ENCODE measurements at places on chromosomes 13 and 19.

GRCh38 chr19:55576746-55577145, 3.9 kb downstream of the ZNF579 start:
- DNase-seq = no peak

- DNase-seq = no peak
These were observed 77.4 kb upstream of the ABCC4 start for GRCh38 chr13:95378603-95379002.

DNA sequence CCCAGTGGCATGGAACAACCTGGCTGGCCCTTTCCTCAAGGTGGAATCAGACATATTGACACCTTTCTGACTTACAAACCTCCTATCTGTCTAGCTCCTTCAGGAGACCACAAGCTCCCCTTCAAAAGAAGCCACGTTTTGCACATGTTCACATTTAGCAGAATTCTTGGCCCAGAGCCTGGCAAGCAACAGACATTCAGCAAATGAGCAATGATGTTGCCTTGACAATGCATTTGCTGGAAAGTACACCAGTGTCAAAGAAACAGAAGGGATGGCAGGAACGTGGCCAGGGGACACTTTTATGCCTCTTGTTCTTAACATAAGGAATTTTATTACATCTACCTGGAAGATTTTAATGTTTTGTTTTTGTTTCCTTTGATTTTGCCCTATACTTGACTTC, 85.5 kb upstream of the FGF14 start:
- DNase-seq = no peak

- DNase-seq = peak; percentile 41
These were observed 9.7 kb upstream of the USE1 start for GRCh38 chr19:17205237-17206140.

DNA sequence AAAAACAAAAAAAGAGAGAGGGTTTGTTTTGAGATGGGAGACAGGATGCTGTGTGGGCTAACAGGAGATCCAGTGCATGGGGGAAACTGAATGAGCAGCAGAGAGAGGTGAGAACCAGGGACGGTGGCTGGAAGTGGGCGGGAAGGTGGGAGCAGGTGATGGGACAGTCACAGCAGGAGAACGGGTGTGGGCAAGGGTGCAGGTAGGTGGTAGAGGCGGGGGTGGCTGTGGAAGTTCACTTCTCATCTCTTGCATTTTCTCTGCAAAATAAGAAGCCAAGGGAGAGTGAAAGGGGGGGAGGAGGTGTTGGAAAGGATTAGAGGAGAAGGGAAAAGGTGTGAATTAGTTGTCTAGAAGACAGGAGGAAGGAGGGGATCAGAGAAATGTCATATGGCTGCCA, 21.9 kb downstream of the FBXO17 start:
- no peak for DNase-seq

GRCh38 chr13:35599384-35599783, 122.9 kb upstream of the MAB21L1 start:
- DNase-seq = peak; percentile 48

DNA sequence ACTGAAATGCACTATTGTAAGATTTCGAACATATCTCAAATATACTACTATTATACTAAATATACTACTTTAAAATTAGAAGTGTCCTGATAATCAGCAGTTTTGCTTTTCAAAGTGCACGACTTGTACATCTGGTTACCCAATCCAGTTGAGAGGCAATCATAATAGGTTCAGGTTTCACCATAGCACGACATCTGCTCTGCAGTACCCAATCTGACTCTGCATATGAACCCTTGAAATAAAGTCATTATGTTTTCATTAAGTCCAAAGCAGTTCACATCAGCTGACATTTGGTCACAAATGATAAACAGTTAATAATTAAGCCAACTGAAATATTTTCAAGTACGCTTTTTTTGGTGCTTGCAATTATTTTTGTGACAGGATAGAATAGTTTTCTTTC, 90.6 kb downstream of the PCDH9 start:
- DNase-seq = no peak

DNA sequence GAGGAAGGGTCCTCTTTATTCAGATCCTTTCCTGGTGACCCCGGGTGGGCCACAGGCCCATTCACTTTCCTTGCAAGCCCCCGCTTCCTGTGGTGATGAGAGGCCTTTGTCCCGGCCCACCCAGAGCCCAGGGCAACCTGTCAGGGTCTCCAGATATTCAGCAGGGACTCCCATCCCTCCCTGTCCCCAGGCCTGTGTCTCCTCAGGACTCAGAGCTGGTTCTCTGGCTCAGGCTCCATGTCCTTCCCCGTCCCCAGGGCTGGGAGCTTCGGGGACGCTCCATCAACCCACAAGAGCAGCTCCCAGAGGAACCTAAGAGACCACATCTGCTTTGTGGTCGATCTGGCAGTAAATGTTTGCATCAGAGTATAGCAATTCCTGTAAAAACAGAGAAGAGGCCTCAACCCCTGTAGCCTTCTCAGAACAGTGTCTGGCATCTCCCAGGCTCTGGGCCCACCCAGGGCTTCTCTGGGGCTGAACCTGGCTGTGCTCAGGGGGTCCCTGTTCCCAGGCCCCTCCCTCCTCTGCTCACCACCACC, 7.8 kb downstream of the CEACAM4 start:
- peak; percentile 93 for DNase-seq

DNA sequence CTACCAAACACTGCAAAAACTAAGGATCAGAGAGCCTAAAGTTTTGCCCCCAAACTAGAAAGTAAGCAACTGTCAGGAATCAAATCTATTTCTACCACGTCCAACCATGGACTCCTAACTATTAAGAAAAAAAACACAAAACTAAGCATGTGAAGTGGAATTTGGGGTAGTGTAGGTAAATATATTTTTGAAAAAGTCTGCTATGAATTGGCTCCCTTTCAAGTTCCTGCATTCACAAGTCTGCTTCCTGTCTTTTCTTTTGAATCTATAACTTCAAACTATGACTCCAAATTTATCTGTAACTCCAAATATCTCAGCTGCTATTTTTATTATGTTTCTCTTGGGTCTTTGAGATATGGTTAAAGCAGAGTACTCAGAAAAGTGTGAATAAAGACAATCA, 47.0 kb downstream of the PCDH9 start:
- no peak for DNase-seq

DNA sequence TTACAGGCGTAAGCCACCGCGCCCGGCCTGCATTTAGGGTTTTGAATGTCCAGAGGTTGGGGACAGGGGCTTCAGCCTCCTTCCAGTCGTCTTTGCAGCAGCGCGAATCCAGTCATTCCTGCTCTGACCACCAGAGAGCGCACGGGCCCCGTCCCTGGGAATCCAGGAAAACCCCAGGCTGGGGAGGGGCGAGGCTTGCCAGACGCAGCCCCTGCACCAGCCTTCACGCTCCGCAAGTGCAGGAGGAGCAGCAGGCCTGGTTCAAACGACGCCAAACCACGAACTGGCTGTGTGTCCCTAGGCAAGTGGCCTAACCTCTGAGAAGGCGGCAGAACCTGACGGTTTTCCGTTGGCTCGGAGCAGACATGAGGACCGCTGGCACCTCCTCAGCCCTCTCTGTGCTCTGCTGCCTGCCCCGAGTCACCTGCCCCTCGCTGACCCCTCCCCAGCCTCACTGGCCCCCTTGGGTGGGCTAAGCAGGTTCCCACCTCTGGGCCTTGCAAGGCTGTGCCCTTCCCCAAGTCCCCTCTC, 2.0 kb upstream of the RNF126 start:
- peak; percentile 70 for DNase-seq

GRCh38 chr19:18649371-18650020, 12.7 kb downstream of the KLHL26 start:
- DNase-seq = peak; percentile 33

- peak; percentile 67 for DNase-seq
These were observed 763 bp downstream of the POLD1 start for GRCh38 chr19:50384685-50385535.

- peak; percentile 98 for DNase-seq
These were observed 71.4 kb downstream of the EFNB2 start for GRCh38 chr13:106464076-106464475.

DNA sequence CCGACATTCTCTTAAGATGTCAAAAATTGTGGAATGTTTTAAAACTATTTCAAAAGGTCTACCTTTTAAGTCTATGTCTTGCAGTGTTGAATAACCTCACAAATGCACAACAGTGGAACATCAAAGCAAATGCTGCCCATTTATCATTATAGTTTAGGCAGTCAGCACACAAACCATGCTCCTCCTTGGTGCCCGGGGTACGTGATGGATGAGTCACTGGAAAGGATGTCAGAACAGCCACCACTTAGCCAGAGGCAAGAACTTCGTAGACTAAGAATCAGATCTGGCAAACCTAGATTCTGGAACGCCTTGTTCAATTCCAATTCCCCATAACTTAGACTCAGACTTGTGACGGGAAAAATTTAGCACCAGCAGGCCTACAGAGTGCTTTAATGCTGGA, 343.6 kb downstream of the FGF9 start:
- no peak for DNase-seq

- no peak for DNase-seq
These were observed 175.6 kb upstream of the SLITRK6 start for GRCh38 chr13:85974608-85975366.

- no peak for DNase-seq
These were observed 525.0 kb upstream of the SLITRK6 start for GRCh38 chr13:86324191-86324590.

- DNase-seq = no peak
These were observed 459 bp downstream of the PCDH20 start for GRCh38 chr13:61415058-61415721.

GRCh38 chr19:18733196-18733647, 49.7 kb downstream of the CRTC1 start:
- no peak for DNase-seq

- peak; percentile 58 for DNase-seq
These were observed 541.6 kb downstream of the SUCLA2 start for GRCh38 chr13:47459512-47459911.

DNA sequence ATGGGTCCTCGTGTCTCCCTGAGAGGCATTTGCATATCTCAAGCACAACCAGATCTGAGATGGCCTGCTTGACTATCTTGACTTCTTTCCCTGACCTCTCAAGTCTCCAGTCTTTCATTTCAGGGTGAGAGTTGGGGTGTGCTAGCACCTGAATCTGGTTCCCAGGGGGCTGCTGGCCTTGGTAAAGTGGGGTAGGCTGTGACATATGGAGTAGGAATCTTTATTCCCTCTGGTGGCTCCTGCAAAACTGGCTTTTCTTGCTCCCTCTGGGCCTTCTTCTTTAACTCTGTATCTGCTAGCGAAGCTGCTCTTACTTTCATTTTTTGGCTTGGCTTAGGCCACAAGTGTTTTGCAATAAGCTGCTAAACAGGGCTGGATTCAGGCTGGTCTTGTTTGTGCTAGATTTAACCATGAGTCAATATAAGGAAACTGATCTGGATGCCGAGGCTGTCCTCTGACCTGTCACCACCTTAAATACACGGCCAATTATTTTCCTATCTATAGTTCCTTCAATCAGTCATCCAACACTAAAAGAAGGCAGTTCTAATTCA, 42.3 kb downstream of the ZNF493 start:
- DNase-seq = peak; percentile 84

DNA sequence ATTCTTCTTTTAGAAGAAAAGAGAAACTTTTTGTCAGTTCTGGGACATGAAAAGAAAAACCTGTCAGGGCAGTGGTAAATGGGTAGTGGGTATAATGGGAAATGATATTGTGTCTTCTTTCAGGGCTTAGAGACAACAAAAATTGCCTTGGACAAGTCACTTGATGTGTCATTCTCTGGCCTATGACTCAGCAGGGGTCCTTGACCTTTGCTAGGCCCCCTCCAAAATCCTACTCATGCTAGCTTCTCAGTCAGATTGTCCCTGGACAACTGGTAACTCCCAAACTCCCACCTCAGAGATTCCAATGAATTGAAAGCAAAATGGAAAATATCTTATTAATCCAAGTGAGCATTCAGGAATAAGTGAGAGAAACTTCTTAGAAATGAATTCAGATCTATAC, 258.8 kb upstream of the SPRY2 start:
- no peak for DNase-seq

Data from MV-4-11 (cell line).